ENCODE measurements at places on chromosomes 4 and X. TPM values are rescaled to one million over a fixed set of nuclear protein-coding genes. Genes with fewer than 3 reads are reported as not detected.

GRCh38 chr4:84263415-84263814 is 235.7 kb downstream of the NKX6-1 start:
- no peak for DNase-seq

DNA sequence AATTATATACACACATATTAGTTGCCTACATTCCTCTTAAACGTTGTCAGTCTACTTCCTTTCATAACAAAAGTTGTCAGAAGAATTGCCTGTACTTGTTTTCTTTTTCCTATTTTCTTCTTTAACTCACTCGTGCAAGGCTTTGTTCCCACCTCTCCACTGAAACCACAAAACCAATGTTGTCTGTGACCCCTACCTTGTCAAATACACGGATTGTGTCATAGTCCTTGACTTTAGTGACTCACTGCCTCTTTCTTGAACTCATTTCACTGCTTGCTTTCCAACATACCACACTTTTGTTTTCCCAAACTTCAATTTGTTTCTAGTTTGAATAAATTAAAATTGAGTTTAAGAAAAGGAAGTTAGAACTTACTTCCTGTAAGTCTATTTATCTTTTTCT is 283.9 kb upstream of the AGA start:
- DNase-seq, result no peak

Gene MAGEA8
- not detected for polyA plus RNA-seq

Gene SULT1E1
- polyA plus RNA-seq, result not detected

Gene REELD1
- polyA plus RNA-seq, result 1.1 TPM

Data from spleen (tissue), 13 donors.